ENCODE measurements at places on chromosomes 3 and 15. TPM values are rescaled to one million over a fixed set of nuclear protein-coding genes. Genes with fewer than 3 reads are reported as not detected.

DNA sequence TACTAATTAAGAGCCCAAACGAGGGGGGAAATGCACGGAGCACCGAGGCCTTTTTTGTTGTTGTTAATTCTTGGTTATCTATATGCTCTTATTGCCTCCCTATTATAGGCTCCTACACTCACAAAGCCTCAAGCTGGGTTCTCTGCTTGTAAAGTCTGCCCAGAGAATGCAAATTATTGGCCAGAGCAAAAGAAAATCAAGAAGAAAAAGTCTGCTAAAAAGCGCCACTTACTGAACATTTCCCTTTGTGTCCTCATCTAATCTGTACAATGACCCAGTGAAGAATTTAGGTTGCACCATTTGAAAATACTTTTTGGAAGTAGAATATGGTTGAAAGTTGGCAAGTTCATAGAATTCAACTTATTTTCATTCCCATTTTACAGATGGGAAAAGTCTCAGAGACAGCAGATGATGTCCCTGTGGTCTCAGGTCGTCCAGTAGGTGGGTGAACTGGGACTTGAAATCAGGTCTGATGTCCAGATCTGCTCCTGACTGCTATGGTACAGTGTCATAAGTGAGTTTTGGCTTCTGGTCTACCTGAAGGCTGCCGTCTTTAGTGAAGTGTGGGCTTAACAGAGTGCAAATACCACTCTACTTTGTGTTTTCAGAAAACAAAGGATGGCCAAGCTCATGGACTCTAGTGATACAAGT lies 1.1 kb upstream of the TNFAIP8L3 start:
- no peak for DNase-seq

DNA sequence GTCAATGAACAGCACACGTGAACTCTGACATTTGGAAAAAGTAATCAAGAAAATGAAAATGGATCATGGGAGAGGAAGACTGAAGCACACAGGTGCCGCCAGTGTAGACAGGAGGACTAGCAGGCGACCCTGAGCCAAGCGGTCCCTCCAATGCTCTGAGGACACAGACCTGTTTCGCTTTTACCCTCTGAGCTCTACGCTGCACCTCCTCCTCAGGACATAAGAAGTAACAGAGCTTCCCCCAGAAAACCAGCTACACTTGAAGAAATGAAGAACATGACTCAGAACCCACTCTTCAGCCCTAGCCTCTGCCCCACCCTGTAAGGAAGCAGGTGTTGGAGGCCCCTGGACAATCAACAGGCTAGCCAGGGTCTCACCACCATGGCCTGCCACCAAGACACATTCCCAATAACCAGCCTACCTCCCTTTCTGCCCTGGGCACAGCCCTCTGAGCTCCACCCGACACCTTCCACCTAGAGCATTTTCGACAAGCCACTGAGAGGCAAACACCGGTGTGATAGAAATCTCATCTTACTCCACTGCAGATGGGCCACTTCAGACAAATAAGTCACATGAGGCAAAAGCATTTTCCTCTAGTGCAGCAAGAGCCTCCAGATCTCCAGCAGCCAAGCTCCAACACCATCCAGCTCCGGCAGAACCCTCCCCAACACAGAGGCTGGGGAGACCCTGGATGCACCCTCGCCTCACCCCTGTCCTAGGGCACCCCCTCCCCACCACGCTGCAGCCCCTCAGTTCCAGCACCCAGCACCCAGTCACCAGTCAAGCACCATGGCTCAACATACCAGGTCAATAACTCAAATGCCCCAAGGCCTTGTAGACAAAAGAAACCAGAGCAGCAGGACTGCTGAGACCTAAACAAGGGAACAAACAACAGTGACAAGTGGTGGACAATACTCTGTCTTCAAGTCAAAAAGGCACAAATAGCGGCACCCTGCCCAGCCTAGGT lies 11.4 kb downstream of the FAM174B start:
- no peak for DNase-seq

GRCh38 chr3:62631488-62631887 lies 243.7 kb downstream of the CADPS start:
- DNase-seq: no peak

DNA sequence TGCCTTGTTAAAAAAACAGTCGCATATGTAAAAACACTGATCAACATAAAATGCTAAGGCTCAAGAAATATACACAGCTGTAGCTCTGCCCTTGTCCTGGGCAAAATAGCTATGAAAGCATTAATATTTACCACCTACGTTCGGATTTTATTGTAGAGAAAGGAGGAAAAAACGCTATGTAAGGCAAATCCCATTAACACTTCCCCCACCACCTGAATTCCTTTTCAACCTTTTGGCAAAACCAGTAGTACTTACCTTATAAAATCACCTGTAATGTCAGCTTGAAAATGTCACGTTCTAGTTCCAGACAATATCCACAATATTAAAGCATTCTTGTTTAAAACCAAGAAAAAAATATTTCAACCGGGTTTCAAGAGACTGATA lies 3.6 kb downstream of the TRA2B start:
- no peak for DNase-seq

GRCh38 chr3:45218578-45219390 lies 7.3 kb downstream of the TMEM158 start:
- DNase-seq: peak; percentile 62

ABHD17C gene
- 9.5 TPM for total RNA-seq

All from astrocyte (in vitro differentiated cells and primary cell).